ENCODE measurements at places on chromosomes 7 and 10.
A peak's percentile ranks its signal among the peaks of the same experiment; 100 is the strongest.

DNA sequence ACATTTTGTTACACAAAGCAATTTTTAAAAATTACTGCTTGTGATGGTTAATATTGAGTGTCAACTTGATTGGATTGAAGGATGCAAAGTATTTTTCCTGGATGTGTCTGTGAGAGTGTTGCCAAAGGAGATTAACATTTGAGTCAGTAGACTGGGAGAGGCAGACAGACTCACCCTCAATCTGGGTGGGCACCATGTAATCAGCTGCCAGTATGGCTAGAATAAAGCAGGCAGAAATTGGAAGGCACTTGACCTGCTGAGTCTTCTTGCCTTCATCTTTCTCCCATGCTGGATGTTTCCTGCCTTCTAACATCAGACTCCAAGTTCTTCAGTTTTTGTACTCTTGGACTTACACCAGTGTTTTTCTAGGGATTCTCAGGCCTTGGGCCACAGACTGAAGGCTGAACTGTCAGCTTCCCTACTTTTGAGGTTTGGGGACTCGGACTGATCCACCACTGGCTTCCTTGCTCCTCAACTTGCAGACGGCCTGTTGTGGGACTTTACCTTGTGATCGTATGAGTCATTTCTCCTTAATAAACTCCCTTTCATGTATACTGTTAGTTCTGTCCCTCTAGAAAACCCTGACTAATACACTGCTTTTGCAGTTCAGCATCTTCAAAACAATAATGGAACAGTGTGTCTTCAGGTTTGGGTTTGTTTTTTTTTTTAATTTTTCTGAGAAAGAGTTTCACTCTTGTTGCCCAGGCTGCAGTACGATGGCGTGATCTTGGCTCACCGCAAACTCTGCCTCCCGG lies 244.1 kb upstream of the SEMA3C start:
- no peak for DNase-seq

- DNase-seq, result no peak
Observed at GRCh38 chr10:15486404-15486803, 115.3 kb upstream of the FAM171A1 start.

- DNase-seq, result no peak
Observed at GRCh38 chr10:111240348-111240747, 163.5 kb downstream of the ADRA2A start.

GRCh38 chr10:96222441-96222840 lies 48.9 kb downstream of the BLNK start:
- DNase-seq, result no peak

GRCh38 chr10:97849687-97850402 lies at the start of gene GOLGA7B:
Gene GOLGA7B, plus strand, starts transcription at chr10:97849843. Its CDS starts 461 bp downstream, at chr10:97850304.
- DNase-seq, result peak; percentile 54

- no peak for DNase-seq
Observed at GRCh38 chr10:132368881-132369635, 27.9 kb upstream of the PWWP2B start.

DNA sequence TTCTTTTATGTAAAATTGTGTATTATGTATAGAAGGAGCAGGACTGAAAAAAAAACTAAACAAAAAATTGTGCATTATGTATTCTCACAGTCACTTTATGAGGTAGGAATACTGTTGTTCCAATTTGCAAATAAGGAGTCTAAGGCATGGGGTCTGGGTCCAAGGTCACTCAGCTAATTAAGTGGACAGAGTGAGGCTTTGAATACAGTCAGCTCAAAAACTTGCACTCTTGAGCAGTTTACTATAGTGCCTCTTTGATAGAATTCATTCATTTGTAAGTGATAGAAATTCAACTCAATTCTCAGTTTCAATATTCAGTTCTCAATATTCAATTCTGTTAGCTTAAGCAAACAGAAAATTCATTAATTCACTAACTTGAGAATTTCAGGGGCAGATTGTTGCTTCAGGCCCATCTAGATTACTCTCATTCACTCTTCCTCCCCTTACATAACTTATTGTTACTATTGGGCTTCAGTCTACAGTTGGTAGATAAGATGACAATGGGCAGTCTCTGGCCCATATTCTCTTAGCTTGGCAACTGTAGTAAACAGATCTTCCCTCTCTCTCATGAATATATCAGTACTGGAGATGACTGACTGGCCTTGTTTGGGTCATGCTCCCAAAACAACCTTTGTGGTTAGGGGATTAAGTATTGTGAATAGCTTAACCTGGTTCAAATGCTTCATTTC lies 86.6 kb downstream of the BTAF1 start:
- no peak for DNase-seq

DNA sequence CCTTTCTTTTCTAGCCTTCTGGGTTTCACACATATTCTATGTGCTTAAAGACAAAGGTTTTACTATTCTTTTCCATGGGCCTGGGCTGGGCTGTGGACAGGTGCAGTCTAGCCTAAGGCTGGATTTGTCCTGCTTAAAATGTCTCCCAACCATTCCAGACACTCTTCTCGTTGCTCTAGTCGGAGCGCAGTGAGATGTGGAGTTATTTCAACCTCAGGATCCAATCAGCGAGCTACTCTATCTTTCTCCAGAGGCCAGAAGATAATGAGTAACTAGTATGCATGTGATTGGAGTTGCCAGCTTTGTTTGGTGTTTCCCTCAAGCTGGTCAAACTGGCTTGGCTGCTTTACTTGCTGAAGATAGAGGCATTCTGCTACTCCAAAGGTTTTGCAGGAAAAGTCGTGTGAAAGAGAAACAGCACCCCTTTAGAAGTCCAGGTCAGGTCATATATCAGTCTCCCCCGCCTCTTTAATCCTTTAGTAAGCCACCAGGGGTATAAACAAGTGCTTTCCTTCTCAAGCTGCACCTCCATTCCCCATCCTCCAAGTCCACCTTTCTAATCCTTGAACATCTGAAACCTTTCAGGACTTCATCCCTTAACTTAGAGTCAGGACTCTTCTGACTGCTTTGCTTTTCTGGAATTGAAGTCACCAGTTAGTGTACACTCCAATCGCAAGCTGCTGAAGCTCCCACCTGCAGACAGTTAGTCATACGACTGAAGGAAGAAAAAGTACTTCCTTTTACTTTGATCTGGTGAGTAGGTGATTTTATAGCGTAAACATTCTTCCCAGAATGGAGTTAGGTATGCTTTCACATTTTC lies 78.8 kb downstream of the DNMBP start:
- DNase-seq, result no peak

DNA sequence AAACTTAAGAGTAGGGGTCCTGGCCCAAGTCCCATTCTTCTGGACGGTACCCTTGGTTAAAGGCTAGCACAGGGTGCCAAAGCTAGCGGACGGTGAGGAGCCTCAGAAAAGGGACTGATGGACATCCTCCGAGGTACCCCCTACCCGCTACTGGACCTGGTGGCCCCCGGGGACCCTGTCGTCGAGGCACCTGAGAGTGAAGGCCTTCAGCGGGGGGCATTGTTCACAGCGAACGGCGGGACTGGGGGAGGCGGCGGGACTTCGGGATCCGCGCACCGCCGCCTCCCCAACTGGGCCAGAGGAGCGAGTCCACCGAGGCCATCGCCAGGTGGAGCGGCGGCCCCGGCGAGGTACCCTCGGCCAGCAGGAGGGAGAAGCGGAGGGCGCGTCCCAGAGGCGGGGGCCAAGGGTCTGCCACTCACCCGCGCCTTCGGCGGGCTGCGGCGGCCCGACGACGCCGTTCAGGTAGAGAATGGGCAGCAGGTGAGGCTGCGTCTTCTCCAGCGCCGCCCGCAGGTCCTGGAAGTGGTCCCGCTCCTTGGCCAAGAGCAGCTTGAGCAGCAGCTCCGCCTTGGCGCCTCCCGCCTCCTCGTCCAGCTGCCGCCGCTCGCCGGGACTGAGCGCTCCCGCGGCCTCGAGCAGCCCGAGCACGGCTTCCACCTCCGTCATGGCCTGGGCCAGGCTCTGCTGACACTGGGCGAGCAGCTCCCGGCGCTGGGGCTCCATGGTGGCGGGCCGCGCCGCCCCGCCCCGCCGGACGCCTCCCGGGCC lies 575 bp downstream of the DLG5 start:
- peak; percentile 11 for DNase-seq

GRCh38 chr10:58436071-58436470 lies 50.9 kb downstream of the TFAM start:
- DNase-seq, result no peak

GRCh38 chr7:7736671-7737070 lies 18.3 kb upstream of the RPA3 start:
- DNase-seq, result no peak

DNA sequence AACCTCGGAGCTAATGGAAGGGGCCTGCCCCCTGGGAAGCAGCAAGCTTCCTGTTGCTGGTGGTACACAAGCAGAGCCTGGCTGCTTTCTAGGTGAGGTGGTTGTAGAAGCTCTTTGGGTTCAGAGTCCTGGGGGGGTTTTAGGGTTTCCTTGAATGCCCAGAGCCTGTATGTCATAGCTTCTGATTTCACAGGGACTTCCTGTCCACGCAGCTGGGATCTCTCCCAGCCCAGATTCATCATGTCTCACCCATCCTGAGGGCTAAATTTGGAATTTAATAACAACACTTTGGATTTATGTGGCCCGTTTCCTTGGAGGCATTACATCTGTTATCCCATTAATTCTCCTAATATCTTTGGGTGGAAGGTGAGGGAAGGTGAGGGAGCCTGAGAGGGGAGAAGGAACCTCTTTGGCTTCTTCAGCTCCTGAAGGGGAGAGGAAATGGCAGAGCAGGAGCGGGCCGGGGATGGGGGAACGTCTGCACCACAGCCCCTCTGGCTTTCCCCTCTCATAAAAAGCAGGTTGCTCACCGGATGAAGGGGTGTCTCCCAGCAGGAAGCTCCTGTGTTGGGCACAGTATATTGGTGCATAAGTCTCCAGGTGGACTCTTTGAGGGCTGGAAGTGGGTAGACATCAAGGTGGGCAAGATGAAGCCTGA lies 19.7 kb downstream of the RPS24 start:
- no peak for DNase-seq

- DNase-seq, result no peak
Observed at GRCh38 chr7:23247603-23248335, 1.2 kb downstream of the GPNMB start.

DNA sequence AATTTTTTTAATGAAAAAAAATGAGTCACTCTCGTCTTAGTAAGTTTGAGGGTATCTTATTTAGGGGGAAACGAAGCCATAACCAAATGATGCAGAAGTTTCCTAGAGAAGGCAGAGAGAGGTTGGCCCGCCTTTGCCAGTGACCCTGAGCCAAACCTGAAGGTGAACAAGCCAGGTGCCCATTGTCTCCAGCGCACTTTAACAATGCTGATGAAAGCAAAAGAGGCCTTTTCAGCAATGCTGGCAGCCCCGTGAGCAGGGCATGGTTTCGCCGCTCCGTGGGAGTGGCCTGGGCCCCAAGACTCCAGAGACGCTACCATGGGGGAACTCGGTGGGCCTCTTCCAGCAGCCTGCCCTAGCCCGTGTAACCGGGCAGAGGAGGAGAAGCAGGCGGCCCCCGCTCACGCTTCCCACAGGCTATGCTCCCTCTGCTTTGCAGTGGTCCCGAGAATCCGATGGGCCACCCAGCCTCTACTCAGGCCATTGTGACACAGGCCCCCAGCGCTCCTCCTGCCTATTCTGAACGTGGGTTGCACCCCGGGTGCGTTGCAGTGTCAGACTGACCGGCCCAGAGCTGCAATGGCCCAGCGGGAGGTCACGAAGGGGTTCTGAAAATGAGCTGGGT lies 14.0 kb upstream of the UNCX start:
- no peak for DNase-seq

GRCh38 chr7:19410106-19410505 lies 264.9 kb upstream of the FERD3L start:
- DNase-seq, result no peak

- DNase-seq, result no peak
Observed at GRCh38 chr10:28768227-28768626, 90.9 kb downstream of the BAMBI start.

DNA sequence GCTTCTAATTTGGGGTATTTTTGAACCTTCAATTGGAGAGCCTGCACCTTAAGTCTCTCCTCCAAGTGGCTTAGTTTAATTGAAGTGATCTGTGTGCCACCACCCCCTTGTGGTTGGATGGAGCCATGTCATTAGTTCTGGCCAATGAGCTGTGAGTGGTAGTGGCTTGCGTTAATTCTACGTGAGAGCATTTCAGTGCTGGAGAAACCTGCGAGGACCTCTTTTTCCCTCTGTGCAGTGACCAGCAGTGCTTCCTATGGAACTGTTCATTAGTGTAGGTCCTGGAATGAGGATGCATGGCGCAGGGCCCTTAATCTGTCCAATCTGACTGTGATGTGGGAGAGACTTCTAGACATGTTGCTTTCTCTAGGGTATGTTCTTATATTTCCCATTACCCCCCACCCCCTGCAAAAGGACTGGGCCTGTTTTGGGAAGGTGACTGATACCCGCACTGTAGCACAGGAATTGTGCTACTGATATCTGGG lies 3.8 kb downstream of the HILPDA start:
- DNase-seq, result peak; percentile 43

- DNase-seq, result no peak
Observed at GRCh38 chr7:20200361-20200760, 16.8 kb downstream of the MACC1 start.

- no peak for DNase-seq
Observed at GRCh38 chr10:8084799-8085198, 30.3 kb downstream of the GATA3 start.

- no peak for DNase-seq
Observed at GRCh38 chr7:135168001-135168400, 2.5 kb downstream of the CYREN start.

- no peak for DNase-seq
Observed at GRCh38 chr10:10647331-10647730, 370.3 kb upstream of the CELF2 start.

DNA sequence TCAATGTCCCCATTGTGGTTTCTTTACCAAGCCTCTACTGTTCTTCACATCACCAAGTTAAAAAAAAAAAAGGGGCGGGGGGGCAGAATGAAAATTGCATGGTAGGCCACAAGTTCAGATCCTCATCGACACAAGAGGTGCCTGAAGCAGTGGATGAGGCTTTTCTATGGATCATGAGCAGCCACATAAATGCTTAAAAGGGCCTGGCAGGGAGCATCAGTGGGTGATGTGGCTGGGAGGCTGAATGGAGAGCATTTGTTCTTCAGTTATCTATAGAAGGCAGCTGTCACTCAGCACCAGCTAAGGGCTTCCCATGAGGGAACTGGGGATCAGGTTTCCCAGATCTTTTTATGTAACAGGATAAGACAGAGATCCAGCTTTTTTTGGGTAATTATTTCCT lies 117.9 kb downstream of the CFTR start:
- no peak for DNase-seq

DNA sequence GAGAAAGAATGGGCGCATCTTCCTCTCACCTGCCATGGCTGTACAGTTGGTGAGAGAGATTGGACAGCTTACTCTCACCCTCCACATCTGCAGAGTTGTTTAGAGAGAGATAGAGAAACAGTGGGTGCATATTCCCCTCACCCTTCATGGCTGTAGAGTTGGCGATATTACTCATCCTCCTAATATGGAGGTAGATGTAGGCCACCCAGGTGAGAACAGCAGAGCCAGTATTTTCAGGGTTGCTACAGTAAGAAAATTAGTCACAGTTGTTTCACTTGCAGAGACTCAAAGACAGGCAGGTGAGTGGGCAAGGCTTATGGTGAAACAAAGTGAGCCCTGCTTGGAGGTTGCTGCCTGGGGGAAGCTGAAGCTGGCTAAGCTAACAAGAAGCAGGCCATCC lies 65.0 kb upstream of the PFKP start:
- DNase-seq, result no peak
